A673 (cell line): ENCODE measurements at places on chromosomes 2 and 18. TPM values are rescaled to one million over a fixed set of nuclear protein-coding genes. Genes with fewer than 3 reads are reported as not detected.
A peak's percentile ranks its signal among the peaks of the same experiment; 100 is the strongest.

GRCh38 chr18:9055185-9055584, 47.3 kb upstream of the NDUFV2 start:
- no peaks in the 10 kb centered on the region for H3K27me3 ChIP-seq
- peak; percentile 36 for DNase-seq
- no peaks in the 10 kb centered on the region for H3K4me1 ChIP-seq

The SERPINB7 gene
- total RNA-seq: 12.2 and 12.8 TPM in 2 replicates

The OTOS gene
- total RNA-seq: not detected in 2 replicates

- no peaks in the 10 kb centered on the region for H3K4me1 ChIP-seq
- H3K36me3 ChIP-seq: no peaks in the 10 kb centered on the region
- H3K27ac ChIP-seq: no peak overlapping the region
- no peak overlapping the region for H3K4me3 ChIP-seq
- no peaks in the 10 kb centered on the region for H3K27me3 ChIP-seq
These were observed 115.7 kb upstream of the KLF7 start for GRCh38 chr2:207281436-207281835.

The NEB gene
- 2.5 and 7.0 TPM in 2 replicates for total RNA-seq

GRCh38 chr18:31723639-31723989, 37.1 kb downstream of the SLC25A52 start:
- no peak overlapping the region for H3K27ac ChIP-seq
- DNase-seq: no peak
- H3K4me1 ChIP-seq: no peaks in the 10 kb centered on the region
- H3K36me3 ChIP-seq: no peaks in the 10 kb centered on the region

DNA sequence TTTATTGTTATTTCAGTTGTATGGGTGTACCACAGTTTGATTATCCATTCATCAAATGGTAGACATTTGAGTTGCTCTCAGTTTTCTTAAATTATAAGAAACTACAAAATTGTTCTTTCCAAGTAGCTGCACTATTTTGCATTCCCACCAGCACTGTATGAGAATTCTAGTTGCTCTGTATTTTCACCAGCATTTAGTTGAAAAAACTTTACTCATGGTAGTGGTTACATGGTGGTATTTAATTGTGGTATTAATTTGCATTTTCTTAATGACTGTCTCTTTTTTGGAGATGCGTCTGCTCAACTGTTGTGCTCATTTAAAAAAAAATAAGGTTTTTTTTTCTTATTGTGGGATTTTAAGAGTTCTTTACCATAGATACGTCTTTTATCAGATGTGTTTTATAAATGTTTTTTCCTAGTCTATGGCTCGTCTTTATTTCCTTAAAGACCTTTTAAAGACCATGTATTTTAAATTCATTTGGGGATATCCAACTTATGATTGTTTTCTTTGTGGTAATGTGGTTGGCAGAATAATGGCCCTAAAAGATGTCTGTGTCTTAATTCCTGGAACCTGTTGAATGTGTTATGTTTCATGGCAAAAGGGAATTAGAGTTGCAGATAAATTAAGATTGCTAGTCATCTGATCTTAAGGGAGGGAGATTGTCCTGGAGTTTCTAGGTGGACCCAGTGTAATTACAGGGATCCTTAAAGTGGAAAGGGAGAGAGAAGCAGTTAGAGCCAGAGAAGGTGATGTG, 37.4 kb downstream of the UBE2F start:
- H3K4me3 ChIP-seq: no peak overlapping the region
- no peak for DNase-seq
- H3K27ac ChIP-seq: no peak overlapping the region

- H3K36me3 ChIP-seq: no peaks in the 10 kb centered on the region
- H3K27ac ChIP-seq: no peak overlapping the region
- no peaks in the 10 kb centered on the region for H3K27me3 ChIP-seq
- H3K4me1 ChIP-seq: peaks cover 8% of the 10 kb centered on the region
- no peak for DNase-seq
- H3K4me3 ChIP-seq: no peak overlapping the region
These were observed 10.2 kb downstream of the ACKR3 start for GRCh38 chr2:236579746-236580315.

- DNase-seq: no peak
- H3K36me3 ChIP-seq: no peaks in the 10 kb centered on the region
These were observed 62.5 kb upstream of the SMAD7 start for GRCh38 chr18:49013291-49013691.

GRCh38 chr18:13446024-13446423, 227.5 kb downstream of the LDLRAD4 start:
- no peaks in the 10 kb centered on the region for H3K27me3 ChIP-seq
- H3K4me3 ChIP-seq: no peak overlapping the region
- H3K27ac ChIP-seq: no peak overlapping the region
- DNase-seq: no peak

DNA sequence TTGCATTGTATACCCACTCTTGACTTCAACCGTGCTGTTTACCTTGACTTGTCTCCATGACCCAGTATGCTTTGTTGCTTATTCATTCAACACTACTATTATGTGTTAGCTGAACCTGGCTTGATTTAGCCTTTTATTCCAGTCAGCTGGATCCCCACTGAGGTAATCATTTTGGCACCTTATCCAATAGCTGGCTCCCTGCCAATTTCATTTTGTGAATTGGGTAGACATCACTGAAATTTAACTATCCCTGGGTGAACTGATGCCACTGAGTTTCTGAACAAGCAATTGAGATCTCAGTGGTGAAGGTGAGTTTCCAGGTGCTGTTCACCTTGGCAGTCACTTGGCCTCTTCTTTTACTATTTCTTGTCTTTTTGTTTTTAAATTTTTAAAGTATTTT, 584.3 kb downstream of the ADCYAP1 start:
- no peak overlapping the region for H3K27ac ChIP-seq
- DNase-seq: no peak
- no peaks in the 10 kb centered on the region for H3K27me3 ChIP-seq
- no peaks in the 10 kb centered on the region for H3K4me1 ChIP-seq

- peaks cover 11% of the 10 kb centered on the region for H3K27me3 ChIP-seq
- no peaks in the 10 kb centered on the region for H3K4me1 ChIP-seq
- H3K36me3 ChIP-seq: no peaks in the 10 kb centered on the region
- DNase-seq: no peak
These were observed 296.2 kb upstream of the SMIM21 start for GRCh38 chr18:75723521-75724340.

GRCh38 chr2:222320436-222321395, 21.9 kb upstream of the PAX3 start:
- no peak overlapping the region for H3K27ac ChIP-seq
- H3K4me3 ChIP-seq: peak overlapping the region; percentile 58
- H3K4me1 ChIP-seq: peaks cover 3% of the 10 kb centered on the region
- H3K36me3 ChIP-seq: no peaks in the 10 kb centered on the region

DNA sequence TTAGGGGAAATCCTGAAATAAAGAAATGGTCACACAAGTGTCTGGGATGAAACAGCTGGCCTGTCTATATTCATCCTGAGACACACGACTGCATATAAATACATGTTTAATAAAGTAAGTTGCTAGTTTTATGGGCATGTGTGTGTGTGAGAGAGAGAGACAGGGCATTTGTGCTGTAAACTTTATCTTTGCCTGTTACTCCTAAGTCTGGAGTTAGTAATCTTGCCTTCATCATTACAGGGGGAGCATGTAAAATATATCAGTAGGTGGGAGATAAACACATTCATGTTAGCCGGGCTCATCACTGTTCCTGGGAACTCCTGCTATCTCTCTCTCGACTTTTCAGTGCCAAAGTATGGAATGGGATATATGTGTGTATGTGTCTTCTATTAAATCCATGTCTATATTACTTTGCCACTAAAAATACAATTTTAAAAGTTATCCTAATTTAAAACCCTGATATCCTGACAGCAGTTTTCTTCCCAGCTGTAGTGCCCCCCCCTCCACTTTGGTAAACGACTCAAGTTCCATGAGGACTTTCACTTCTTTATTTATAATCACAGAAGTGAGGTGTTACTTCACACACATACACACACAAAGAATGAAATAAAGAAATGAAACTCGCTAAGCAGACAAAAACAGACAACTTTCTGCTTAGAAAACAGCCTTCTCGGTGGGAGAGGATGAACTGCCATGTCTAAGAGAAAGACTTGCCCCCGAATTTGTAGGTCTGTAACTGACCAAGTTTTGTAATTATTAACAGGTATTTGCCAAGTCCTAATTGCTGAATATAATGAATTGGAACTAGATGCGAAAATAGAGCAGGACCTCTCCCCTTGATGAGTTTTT, 947 bp downstream of the ZEB2 start:
- H3K4me1 ChIP-seq: peaks cover 19% of the 10 kb centered on the region
- peaks cover 9% of the 10 kb centered on the region for H3K36me3 ChIP-seq
- peak; percentile 32 for DNase-seq
- H3K27ac ChIP-seq: peak overlapping the region; percentile 98
- H3K4me3 ChIP-seq: peak overlapping the region; percentile 66
- H3K27me3 ChIP-seq: no peaks in the 10 kb centered on the region

- no peaks in the 10 kb centered on the region for H3K4me1 ChIP-seq
- DNase-seq: peak; percentile 38
- H3K36me3 ChIP-seq: peaks cover 14% of the 10 kb centered on the region
These were observed 24.1 kb downstream of the PLCD4 start for GRCh38 chr2:218631837-218632236.

DNA sequence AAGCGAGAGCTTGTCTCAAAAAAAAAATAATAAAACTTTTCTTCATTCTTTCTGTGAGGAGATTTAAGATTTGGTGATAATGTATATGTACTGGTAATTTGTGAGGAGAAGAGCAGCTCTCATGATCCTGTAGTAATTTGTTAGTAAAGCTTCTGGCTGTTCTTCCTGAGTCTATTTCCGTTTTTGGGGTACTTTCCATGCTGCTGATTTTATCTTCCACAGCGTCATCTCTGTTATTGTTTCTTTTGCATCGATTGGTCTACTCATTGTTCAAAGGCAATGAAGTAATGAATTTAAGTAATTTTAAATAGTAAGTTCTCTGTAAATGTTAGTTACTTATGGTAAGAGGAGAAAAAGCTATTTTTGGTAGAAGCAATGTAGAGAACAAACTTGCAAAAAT, 12.0 kb downstream of the NDUFAF7 start:
- H3K36me3 ChIP-seq: peaks cover 70% of the 10 kb centered on the region
- H3K27ac ChIP-seq: no peak overlapping the region
- H3K4me1 ChIP-seq: no peaks in the 10 kb centered on the region
- no peak for DNase-seq
- no peaks in the 10 kb centered on the region for H3K27me3 ChIP-seq
- H3K4me3 ChIP-seq: no peak overlapping the region

DNA sequence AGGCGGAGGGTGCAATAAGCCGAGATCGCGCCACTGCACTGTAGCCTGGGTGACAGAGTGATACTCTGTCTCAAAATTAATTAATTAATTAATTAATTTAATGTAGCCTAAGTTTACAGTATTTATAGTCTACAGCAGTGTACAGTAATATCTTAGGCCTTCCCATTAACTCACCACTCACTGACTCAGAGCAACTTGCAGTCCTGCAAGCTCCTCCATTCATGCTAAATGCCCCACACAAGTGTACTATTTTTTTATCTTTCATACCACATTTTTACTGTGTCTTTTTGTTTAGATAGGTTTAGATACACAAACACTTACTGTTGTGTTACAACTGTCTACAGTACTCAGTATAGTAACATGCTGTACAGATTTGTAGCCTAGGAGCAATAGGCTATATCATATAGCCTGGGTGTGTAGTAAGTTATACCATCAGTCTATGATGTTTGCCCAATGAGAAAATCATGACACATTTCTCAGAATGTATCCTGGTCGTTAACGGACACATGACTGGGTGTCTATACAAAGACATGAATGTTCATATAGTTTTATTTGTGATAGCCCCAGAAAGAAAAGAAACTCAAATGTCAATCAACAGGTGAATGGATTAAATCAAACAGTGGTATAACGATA, 15.8 kb upstream of the RNU2-63P start:
- no peak for DNase-seq
- H3K4me3 ChIP-seq: no peak overlapping the region
- peaks cover 3% of the 10 kb centered on the region for H3K36me3 ChIP-seq
- H3K27ac ChIP-seq: no peak overlapping the region
- H3K4me1 ChIP-seq: no peaks in the 10 kb centered on the region

DNA sequence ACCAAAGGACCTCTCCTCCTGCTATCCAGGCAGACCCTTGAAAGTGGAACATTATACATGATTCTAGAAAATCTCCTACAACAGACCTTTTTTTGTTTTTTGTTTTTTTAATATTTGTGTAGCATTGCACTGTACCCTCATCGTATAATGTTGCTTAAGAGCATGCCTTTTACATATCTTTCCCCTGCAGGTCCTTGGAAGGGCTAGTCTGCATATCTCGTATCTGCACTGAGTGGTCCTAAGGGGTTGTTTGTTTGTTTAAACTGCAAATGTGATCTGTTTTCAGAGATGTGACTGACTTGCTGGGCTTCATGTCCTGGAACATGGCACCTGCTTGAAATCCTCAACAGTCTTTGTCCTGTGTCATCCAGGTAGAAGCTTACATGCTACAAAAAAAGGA, 204.1 kb downstream of the FAM210A start:
- H3K27ac ChIP-seq: no peak overlapping the region
- no peaks in the 10 kb centered on the region for H3K4me1 ChIP-seq
- H3K4me3 ChIP-seq: no peak overlapping the region
- no peak for DNase-seq
- H3K36me3 ChIP-seq: no peaks in the 10 kb centered on the region

DNA sequence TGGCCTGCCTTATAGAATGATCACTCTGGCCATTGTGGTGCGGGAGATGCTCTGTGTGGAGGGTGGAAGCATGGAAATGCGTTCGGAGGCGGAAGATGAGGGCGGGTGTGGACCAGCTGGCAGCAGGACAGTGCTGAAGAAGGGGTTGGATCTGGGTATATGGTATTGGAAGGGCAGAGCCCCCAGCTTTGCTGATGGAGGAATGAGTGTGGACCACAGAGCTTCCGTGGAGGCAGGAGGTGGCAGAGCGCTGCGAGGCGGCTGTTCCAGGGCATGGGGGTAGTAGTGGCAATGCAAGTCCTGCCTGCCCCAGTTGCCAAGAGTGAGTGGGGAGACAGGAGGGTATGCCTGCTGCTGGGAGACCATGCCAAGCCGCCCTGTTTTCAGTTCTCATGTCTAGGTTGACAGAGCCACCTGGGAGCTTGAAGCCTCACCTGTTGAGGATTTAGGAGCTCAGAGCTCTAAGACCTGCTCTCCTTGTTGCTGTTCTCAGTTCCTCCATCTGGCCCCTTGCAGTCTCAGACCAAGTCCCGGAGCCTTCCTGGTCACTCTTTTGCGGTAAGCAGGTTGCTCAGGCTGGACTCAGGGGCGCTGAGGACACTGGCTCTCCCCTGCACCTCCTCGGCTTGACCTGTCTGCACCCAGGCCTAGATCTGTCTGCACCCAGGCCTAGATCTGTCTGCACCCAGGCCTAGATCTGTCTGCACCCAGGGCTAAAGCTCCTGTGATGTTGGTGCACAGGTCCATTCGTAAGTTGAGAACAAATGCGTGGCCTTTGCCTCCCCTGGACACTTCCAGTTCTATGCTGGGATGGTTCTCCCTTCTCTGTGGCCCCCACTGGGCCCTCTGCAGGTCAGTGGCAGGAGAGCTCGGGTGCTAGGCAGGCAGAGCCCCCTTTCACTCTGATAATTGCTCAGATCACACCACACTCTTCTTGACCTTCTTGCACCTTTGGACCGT, 290.5 kb upstream of the HS6ST1 start:
- no peak overlapping the region for H3K4me3 ChIP-seq
- H3K4me1 ChIP-seq: no peaks in the 10 kb centered on the region
- no peaks in the 10 kb centered on the region for H3K36me3 ChIP-seq

The POMC gene
- total RNA-seq: not detected in 2 replicates

The CCDC85A gene
- 0.15 and 0.39 TPM in 2 replicates for total RNA-seq
